ENCODE measurements at places on chromosomes 3 and 15.

DNA sequence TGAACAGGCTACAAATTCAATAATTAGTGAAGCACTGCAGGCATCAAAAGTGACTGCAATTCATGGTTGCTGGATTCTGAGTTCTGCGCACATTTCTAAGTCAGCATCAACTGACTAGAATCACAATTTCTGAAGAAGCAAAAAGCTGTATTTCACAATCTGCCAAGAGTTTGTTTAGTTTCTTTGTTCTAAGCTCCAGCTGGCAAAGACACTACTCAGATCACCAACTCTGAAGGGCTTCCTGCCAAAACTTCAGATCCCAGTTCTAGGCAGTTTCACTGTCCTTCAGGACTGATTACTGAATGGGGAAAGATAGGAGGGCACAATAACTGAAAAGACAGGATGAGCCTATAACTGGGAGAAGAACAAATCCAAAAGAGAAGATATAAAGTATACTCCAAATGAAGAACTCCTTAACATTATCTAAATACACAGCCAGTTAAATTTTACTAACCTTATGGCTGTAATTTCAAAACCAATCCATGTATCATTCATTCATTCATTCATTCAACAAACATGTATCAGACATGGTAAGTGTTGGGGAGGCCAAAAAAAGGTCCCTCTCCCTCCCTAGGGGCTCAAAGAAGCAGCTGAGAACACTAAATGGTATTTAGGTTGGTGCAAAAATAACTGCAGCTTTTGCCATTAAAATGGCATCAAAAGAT, 17.1 kb downstream of the TJP1 start:
- H3K4me1 ChIP-seq = peaks cover 21% of the 10 kb centered on the region
- H3K36me3 ChIP-seq = no peaks in the 10 kb centered on the region
- H3K4me3 ChIP-seq = no peak overlapping the region
- no peak overlapping the region for H3K27ac ChIP-seq

DNA sequence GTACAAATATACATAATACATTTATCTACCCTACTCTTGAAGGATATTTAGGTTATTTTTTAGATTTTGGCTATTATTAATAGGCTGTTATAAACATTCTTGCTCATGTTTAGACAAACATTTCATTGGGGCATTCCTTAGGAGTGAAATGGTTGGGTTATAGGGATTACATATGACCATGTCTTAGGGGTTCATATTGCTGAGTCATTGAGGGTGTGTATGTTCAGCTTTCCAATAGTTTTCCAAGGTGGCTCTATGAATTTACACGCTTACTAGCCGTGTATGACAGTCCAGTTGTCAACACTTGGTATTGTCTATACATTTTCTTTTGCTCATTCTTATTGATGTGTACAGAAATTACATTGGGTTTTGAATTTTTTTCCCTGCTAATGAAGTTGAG, 125.8 kb downstream of the OXSM start:
- H3K4me3 ChIP-seq = no peak overlapping the region
- H3K27ac ChIP-seq = no peak overlapping the region
- DNase-seq = no peak
- H3K36me3 ChIP-seq = no peaks in the 10 kb centered on the region
- H3K27me3 ChIP-seq = no peaks in the 10 kb centered on the region

DNA sequence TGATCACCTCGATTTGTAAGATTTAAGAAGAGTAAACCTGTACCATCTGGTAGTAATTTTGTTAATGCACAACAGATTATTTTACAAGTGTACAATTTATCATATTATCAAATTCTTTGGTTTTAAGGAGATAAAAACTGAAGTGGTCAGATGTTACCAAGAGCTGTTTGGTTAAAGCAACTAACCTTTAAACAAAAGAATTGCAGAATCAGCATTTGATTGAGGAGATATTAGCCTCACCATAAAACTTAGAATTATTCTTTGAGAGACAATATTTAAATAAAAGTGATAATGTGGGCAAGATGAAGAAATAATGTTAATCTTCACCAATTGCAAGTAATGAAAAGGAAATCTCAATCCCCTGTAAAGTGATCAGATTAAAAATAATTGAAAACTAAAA, 1034.9 kb downstream of the ROBO1 start:
- H3K4me1 ChIP-seq = no peaks in the 10 kb centered on the region
- no peak overlapping the region for H3K4me3 ChIP-seq
- H3K27ac ChIP-seq = no peak overlapping the region
- no peaks in the 10 kb centered on the region for H3K36me3 ChIP-seq
- no peak for DNase-seq

DNA sequence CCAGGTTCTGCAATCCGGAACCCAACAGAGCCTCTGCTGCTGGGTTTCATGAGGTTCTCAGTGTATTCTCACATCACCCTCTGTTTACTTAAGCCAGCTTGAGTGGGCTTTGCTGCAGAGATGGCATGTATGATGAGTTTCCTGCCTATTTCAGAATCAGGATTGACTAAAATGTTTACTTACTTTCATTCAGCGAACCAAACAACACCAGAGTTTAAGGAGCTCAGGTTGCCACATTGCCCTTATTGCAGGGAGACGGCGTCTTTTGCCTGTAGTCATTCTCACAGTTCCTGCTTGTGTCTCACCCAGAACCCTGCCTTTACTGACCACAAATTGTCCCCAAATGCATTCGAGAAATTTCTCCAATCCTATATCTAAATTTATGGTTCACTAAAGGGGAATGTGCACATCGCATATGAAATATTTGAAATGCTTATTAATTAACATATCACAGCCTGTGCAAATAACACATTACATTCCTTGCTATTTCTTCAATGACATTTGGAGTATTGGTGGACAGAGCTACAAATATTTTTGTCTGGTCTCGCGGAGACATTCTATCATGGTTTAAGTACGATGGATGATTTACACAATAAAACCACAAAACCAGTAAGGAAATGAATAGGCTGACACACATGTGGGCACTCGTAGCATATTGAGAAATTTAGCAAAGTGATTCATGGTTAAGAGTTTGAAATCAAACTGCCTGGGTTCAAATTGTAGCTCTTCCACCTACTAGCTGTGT, 377.2 kb upstream of the CFAP20DC start:
- no peaks in the 10 kb centered on the region for H3K4me1 ChIP-seq
- peaks cover 6% of the 10 kb centered on the region for H3K27me3 ChIP-seq
- no peak for DNase-seq
- H3K4me3 ChIP-seq = no peak overlapping the region
- H3K36me3 ChIP-seq = no peaks in the 10 kb centered on the region

- H3K36me3 ChIP-seq = no peaks in the 10 kb centered on the region
- no peaks in the 10 kb centered on the region for H3K4me1 ChIP-seq
- H3K4me3 ChIP-seq = no peak overlapping the region
- H3K27ac ChIP-seq = peak overlapping the region; percentile 76
- no peaks in the 10 kb centered on the region for H3K27me3 ChIP-seq
- no peak for DNase-seq
Observed at GRCh38 chr15:63491116-63491827, 13.1 kb upstream of the USP3 start.

DNA sequence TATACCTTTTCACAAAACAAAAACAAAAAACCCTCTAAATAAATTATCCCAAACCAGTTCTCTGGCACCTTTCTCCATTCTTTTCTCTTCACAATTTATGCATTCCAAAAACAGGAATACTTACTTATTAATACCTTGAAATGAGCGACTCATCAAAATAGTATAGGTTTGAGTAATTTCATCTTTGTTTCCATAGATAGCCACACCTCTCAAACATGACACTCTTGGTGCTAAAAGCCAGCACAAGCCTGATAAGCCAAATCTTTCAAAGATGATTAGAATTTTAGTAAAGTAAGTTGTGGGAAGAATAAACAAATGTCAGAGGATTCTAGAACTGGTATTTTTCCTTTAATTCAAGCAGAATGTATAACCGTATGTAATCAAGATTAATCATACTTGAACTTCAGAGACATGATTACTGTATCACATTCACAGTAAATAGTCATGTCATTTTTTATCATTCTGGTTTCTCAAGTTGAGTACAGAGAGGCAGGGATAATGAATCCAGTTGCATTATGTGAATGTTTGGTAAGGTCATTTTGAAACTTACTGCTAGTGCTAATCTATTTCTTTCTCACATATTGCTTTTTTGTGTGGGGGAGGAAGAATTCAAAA, 12.1 kb upstream of the WDR5B start:
- H3K36me3 ChIP-seq = peaks cover 18% of the 10 kb centered on the region
- no peak overlapping the region for H3K27ac ChIP-seq
- H3K4me1 ChIP-seq = no peaks in the 10 kb centered on the region
- H3K4me3 ChIP-seq = no peak overlapping the region

DNA sequence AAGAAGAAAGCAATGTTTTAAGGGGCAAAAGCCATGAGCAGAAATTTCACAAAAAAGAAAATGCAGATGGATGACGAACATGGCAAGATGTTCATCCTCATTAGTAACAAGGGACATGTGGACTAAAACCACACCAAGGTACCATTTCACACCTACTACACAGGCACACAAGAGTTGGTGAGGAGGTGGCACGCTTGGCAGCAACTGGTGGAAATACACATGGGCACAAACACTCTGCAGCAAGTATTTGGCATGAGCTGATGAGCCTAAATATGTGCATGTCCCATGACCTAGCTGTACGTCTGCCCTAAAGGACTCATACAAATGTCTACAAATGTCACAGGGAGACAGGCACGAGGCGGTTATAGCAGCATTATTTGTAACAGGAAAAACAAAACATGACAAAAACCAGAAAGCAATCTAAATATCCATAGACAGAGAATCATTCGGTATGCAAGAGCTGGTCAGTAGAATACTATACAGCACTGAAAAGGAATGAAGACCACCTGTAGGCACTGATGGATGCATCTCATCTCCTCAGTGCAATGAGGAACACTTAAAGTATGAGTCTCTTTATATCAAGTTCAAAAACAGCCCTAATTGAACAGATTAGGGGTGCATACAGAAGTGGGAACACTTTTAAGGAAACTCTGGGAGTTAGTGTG, 11.5 kb upstream of the FBLN2 start:
- no peak for DNase-seq
- no peaks in the 10 kb centered on the region for H3K4me1 ChIP-seq
- H3K36me3 ChIP-seq = no peaks in the 10 kb centered on the region
- no peak overlapping the region for H3K27ac ChIP-seq
- no peak overlapping the region for H3K4me3 ChIP-seq

DNA sequence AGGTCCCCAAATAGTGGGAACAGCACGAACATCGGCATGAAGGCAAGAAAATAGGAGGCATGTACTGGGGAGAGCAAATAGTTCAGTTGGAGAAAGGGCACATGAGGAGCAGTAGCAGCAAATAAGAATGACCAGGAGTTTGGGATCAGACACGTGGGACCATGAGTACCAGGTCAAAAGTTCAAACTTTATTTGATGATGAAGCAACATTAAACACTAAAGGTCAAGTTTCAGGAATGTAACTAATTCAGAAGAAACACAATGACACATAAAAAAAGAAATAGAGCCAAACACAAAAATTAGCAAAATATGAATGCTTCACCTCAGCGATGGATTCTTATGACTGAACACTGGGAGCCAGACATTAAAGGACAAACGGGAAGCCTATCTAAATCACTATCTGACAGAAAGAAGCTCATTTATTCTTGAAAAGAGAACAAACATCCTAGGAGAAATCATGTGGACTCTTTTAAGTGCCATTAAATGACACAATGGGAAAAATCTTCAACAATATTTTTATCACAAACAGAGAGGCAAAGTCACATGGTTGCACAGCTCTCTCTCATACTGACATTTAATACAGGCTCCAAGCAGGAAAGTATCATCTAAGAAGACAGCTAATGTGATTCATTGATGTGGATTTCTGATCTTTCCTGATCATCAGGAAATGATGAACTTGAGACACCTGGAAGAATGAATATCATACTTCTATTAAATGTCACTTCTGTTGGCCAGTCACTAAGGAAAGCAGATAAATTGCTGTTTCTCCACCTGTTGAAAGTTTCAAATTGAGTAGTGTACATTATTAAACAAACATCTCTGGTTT, 216.9 kb upstream of the THBS1 start:
- no peak for DNase-seq
- H3K27ac ChIP-seq = peak overlapping the region; percentile 77
- H3K4me1 ChIP-seq = peaks cover 6% of the 10 kb centered on the region

- no peak for DNase-seq
- H3K4me3 ChIP-seq = no peak overlapping the region
- H3K36me3 ChIP-seq = no peaks in the 10 kb centered on the region
Observed at GRCh38 chr3:149411583-149411982, 34.1 kb upstream of the TM4SF1 start.

- no peak for DNase-seq
- peaks cover 14% of the 10 kb centered on the region for H3K4me1 ChIP-seq
- H3K27ac ChIP-seq = no peak overlapping the region
- H3K4me3 ChIP-seq = no peak overlapping the region
Observed at GRCh38 chr3:51980253-51980652, 3.1 kb upstream of the ACY1 start.

- H3K4me3 ChIP-seq = no peak overlapping the region
- H3K27ac ChIP-seq = no peak overlapping the region
- H3K27me3 ChIP-seq = no peaks in the 10 kb centered on the region
- no peak for DNase-seq
- peaks cover 1% of the 10 kb centered on the region for H3K4me1 ChIP-seq
- H3K36me3 ChIP-seq = no peaks in the 10 kb centered on the region
Observed at GRCh38 chr3:180980611-180981010, 8.9 kb downstream of the DNAJC19 start.

- peaks cover 51% of the 10 kb centered on the region for H3K4me1 ChIP-seq
- no peaks in the 10 kb centered on the region for H3K36me3 ChIP-seq
- no peak for DNase-seq
- no peak overlapping the region for H3K4me3 ChIP-seq
Observed at GRCh38 chr15:68792901-68793766, 27.6 kb downstream of the ANP32A start.

DNA sequence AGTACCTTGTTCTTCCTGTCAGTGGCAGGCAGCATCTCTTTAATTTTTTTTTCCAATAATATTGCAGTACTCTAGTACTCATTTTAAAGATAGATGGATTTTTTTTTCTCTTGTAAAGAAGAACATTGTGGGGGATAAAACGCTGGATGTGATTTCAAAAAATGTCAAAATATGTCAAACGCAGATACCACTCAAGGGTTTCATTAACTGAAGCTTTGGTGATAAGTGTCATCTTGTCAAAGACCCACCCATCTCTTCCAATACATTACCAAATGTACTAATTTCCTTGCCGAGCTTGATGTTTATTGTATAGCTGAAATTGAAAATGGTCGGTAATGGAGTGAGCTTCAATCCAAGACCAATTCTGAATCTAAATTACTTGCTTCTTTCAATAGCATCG, 332.4 kb upstream of the SOX2 start:
- no peaks in the 10 kb centered on the region for H3K27me3 ChIP-seq
- H3K4me1 ChIP-seq = no peaks in the 10 kb centered on the region
- H3K4me3 ChIP-seq = no peak overlapping the region
- H3K36me3 ChIP-seq = no peaks in the 10 kb centered on the region
- H3K27ac ChIP-seq = no peak overlapping the region

- no peaks in the 10 kb centered on the region for H3K36me3 ChIP-seq
- no peak for DNase-seq
- H3K4me1 ChIP-seq = peaks cover 25% of the 10 kb centered on the region
- H3K4me3 ChIP-seq = no peak overlapping the region
- no peaks in the 10 kb centered on the region for H3K27me3 ChIP-seq
Observed at GRCh38 chr15:60077581-60078359, 73.7 kb downstream of the FOXB1 start.

GRCh38 chr15:40111888-40112287, 3.2 kb upstream of the BMF start:
- no peak overlapping the region for H3K4me3 ChIP-seq
- no peaks in the 10 kb centered on the region for H3K36me3 ChIP-seq
- H3K4me1 ChIP-seq = peaks cover 29% of the 10 kb centered on the region
- H3K27ac ChIP-seq = no peak overlapping the region
- no peak for DNase-seq
- no peaks in the 10 kb centered on the region for H3K27me3 ChIP-seq

- H3K4me3 ChIP-seq = no peak overlapping the region
- no peak for DNase-seq
- H3K36me3 ChIP-seq = peaks cover 15% of the 10 kb centered on the region
- no peaks in the 10 kb centered on the region for H3K27me3 ChIP-seq
- peak overlapping the region; percentile 21 for H3K27ac ChIP-seq
Observed at GRCh38 chr15:88624156-88624970, 3.2 kb downstream of the AEN start.
